ENCODE measurements at places on chromosomes 13 and 19.

DNA sequence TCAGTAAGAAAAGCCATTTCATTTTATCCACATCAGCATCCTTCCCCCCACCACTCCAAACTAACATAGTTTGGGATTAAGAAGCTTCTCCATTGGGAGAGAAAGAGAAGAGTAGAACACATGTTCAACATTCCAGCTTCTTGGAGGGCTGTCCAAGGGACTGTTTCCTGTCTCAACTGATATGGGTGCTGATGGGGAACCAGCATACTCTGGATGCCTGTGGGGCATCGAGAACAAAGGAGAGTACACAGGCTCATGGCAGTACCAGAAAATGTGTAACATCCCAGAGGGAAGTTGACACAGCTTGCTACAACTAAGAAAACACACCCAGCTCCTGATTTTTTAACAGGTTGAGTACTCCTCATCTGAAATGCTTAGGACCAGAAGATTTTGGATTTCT lies 24.7 kb downstream of the SUCLA2 start:
- no peak for DNase-seq

DNA sequence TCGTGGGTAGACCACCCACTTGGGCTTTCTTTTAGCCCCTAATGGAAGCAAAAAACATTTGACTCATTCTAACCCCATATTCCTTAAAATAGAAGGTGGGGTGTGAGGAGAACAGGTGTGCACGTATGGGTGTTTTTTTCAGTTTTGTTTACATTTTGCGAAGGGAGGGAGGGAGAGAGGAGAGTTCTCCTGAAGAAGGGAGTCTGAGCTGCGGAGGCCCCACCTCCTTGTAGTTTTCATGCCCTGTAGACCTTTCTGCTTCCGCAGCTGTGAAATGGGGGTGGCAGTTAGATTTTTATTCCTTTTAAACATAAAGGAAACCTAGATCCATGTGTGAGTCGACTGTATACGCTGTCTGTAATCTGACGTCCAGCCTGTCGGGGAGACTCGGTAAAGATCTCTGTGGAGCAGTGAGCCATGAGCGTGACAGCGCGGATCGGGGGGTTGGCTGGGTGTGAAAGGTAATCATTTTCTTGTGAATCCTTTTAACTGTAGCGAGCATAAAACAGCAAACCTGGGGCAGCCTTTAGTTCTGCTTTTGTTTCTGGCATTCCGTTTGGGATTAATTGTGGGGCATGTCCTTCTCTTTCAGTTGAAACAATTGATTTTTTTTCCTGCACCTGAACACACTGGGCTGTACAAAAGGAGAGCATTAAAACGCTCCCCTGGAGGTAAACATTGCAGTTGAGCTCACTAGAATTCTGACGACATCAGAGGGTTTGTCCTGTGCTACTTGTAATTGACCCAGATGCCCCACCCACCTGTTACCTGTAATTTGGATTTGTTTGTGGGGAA lies 2.3 kb downstream of the UPF1 start:
- no peak for DNase-seq

DNA sequence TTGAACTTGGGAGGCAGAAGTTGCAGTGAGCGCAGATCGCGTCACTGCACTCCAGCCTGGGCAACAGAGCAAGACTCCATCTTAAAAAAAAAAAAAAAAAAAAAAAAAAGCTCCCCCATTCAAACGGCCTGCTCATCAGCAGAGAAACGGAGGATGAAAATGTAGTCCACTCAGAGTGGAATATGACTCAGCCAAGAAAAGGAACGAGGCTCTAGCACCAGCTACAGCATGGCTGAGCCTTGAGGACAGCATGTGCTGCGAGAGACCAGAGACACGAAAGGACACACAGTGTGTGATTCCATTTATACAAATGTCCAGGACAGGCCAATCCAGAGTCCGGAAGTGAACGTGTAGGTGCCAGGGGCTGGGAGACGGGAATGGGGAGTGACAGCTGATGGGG lies 18.1 kb upstream of the MIER2 start:
- DNase-seq = no peak

GRCh38 chr13:53703371-53704080 lies 674.9 kb downstream of the OLFM4 start:
- DNase-seq = no peak

GRCh38 chr19:17484520-17485185 lies 14.3 kb downstream of the SLC27A1 start:
- no peak for DNase-seq
